ENCODE measurements at places on chromosomes 11 and 22.

- peak; percentile 83 for DNase-seq
Measured at GRCh38 chr11:14578541-14578956, 58.4 kb upstream of the PSMA1 start.

DNA sequence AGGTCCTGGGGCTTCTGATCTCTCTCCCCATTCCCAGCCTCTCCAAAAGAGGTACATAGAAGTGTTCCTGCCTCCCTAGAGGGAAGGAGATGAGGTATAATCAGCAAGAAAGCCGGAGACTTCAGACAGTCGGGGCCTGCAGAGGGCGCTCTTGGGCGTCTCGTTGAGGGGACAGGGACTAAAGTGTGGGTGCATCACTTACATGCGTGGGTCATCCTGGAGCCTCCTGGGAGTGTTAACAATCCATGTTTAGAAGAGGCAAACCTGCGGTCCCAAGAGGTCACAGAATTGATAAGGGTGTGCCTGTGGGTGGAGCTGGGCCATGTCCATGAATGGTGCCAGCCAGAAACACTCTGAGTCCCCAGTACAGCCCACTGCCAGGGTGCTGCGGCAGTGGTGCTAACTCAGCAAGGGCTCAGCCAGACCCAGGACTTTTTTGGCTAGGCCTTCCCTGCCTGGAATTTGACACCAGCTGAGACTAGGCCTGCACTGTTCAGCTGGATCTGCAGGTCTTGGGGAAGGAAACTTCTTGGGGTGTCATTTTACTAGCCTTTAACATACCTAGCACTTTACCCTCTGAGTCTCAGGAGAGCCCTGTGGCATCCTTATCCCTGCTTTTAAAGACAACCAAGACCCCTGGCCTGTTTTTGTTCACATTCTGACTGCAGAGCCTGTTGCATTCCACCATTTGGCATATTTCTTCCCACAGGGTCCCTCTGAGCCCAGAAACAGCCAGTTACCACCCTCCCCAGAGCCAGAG is 5.5 kb downstream of the YDJC start:
- DNase-seq: no peak

- DNase-seq: no peak
Measured at GRCh38 chr11:11620173-11620920, 1.5 kb downstream of the GALNT18 start.

GRCh38 chr11:3205261-3206155 is 13.1 kb downstream of the MRGPRG start:
- no peak for DNase-seq

- no peak for DNase-seq
Measured at GRCh38 chr11:70255477-70256116, 14.9 kb upstream of the PPFIA1 start.

- peak; percentile 33 for DNase-seq
Measured at GRCh38 chr11:74726547-74727182, 4.6 kb downstream of the CHRDL2 start.

DNA sequence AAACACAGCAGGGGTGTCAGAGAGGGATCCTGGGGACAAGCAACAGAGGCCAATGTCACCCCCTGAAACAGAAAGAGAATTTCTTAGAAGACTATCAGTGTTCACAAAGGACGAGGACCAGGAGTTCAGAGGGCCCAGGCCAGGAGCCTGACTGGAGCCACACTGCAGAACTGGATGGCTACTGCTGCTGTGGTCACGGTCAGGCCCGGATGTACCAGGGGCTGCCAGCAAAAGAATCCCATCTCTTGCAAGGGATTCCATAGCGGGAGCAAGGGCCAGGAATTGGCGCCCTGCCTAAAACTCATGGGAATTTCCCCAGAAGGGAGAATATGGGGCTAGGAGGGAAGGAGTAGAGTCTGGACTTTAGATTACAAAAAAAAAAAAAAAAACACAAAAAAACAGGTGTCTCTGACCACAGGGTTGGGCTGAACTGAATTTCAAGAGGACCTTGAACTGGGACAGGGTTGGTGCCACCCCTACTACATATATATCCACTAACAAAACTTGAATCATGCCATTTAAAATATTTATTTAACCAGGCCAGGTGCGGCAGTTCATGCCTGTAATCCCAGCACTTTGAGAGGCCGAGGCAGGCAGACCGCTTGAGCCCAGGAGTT is 15.7 kb upstream of the KCTD14 start:
- DNase-seq: no peak

DNA sequence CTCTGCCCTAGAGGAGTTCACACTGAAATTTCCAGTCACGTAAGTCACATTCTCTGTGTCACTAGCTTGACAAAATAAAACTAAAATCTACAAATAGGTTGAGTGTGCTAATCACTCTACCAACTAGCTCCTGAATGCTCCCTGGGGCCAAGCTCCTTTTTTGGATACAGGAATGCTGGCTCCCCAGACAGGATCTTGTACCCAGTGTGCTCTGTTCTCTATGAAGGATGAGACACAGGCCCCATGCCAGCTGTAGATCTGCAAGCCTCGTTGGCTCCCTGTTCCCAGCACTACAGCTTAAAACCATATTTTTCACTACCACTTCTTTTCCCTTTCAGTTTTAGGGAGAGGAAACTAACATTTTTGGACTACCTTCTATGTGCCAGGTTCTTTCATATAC is 3.7 kb upstream of the IPO7 start:
- no peak for DNase-seq

DNA sequence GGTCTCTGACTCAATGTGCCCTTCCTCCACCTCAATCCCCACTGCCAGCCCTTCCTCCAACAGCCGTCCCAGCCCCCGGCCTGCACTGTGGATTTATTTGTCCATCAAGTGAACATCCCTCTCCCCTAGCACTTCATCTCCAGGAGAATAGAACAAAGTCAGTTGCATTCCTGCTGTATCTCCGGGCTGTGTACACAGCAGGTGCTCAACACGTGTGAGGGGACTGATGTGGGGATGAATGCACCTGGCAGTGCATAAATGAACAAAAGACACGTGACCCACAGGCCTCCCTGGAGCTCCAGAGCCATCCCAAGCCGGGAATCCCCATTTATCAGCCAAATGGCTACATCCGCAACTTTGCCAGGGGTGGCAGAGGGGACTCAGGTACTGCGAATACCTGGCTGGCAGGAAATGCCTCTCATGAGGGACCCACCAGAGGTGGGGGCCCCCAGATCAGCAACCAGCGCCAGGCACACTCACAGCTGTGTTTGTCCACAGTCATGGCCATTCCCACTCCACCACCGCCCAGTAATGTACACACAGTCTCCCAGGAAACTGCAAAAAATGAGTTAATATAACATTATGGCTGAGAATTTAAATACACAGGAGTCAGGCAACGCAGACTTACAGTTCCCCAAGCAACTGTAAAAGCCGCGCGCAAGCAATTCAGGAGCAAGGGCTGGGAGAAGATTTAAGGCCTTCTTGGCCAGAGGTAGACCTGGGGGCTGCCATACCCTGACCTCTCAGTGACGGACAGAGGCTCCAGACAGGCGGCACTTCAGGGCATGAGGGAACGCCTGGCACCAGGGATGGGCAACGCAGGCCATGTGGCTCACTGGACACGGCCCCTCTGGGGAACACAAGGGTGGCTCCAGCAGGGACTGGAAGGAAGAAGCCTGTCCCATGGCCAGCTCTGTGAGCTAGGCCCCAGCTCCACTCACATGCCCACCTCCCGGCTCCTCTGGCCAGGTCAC is 50.3 kb upstream of the TCF20 start:
- no peak for DNase-seq

DNA sequence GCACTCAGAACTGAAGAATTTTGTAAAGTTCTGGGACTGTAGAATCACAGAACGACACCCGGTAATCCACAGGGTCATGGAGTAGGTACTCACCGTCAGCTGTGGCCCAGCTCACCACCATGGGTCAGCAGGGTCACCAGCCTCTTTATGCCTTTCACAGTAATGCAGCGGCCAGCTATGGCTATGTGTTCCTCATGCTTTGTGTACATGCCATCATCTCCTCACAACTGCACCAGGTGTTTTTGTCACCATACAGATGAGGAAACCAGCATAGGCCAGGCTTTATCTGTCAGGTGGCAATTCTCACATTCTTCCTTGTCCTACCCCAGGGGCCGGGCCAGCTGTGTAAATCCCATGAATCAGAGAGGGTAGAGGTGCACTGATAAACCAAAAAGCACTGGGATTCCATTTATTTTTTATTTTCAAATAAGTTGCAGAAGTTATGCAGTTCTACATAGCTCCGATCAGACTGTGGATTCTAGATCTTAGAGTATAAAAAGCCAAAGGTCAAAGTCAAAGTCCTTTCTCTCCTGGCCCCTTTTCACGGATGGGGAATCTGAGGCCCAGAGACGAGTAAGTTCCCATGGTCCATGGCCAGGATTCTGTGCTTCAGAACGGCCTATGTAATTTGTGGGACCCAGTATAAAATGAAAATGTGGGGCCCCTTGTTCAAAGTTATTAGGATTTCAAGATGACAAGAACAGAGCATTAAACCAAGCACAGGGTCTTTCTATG is 17.5 kb downstream of the TSKU start:
- no peak for DNase-seq

DNA sequence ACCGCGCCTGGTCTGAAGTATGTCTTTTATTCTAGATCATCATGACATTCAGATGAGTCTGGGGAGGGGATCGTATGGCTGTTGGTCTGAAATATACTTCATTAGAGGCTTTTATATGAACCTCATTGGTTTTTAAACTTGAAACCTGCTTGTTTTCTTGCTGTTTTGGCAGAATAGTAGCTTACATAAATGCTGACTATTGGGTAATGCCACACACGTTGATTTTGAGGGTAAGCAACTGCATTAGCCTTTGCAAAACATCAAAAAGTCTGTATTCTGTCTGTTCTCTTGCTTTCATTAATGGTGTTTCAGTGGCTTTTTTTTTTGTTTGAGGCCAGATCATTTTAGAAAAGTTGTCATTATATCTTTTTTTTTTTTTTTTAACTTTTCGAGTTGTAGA is 14.2 kb downstream of the PPME1 start:
- DNase-seq: no peak

- DNase-seq: no peak
Measured at GRCh38 chr22:17597217-17597616, 31.3 kb downstream of the ATP6V1E1 start.

GRCh38 chr22:50700387-50701075 is 27.9 kb downstream of the SHANK3 start:
- DNase-seq: no peak

DNA sequence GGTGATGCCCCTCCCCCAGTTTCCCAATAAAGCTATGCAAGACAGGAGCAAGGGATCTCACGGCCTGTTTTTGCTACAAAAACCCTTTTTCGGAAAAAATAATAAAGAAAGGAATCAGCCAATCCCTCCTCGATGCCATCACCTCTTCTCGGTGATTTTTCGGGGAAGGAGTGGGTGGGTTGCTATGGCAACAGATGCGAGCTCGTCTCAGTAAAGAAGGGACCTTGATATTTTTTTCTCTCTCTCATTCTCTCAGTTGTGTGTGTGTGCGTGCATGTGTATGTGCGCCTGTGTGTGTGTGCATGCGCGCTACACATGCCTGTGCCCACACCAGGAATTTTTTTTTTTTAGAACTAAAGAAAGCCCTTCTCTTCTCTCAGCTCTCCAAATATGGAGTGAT is 3.8 kb upstream of the NPAS4 start:
- DNase-seq: no peak

- DNase-seq: no peak
Measured at GRCh38 chr11:130525307-130525706, 76.9 kb downstream of the ADAMTS15 start.

GRCh38 chr11:108870373-108871020 is 205.6 kb downstream of the DDX10 start:
- DNase-seq: no peak

GRCh38 chr22:49904040-49904369 is 14.2 kb downstream of the ALG12 start:
- DNase-seq: no peak

DNA sequence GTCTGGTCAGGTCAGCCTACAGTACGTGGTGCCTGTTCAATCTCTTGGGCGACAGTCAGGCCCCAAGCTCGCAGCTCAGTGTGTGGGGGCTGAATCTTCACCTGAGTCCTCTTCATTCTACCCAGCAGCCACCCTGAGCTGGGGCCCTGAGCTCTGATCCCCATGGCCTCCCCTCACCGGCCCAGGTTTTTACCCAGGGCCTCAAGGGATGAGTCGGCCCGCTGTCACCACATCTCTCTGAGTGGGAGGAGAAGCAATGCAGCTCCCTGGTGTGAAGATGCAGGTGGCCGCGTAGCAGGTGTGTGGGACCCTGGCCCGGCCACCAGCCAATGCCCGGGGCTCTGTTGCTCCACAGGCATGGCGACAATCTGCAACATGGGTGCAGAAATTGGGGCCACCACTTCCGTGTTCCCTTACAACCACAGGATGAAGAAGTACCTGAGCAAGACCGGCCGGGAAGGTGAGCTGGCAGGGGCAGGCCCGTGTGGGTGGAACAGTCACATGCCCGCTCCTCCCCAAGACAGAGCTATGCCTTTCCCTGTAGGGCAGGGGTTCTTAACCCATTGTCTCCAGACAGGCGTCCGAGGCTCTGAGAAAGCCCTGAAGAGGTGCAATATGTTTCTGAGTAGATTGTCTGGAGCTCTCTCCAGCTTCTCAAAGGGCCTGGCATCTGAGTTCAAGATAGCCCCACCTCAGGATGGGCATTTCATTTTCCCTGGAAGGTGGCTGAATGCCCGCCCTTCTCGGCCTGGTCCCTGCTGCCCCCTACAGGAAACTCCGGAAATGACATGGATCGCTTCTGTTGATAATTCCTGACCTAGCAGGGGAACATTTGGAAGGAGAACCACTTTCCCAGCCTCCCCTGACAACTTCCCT is 26.9 kb downstream of the POLR3H start:
- DNase-seq: peak; percentile 27

DNA sequence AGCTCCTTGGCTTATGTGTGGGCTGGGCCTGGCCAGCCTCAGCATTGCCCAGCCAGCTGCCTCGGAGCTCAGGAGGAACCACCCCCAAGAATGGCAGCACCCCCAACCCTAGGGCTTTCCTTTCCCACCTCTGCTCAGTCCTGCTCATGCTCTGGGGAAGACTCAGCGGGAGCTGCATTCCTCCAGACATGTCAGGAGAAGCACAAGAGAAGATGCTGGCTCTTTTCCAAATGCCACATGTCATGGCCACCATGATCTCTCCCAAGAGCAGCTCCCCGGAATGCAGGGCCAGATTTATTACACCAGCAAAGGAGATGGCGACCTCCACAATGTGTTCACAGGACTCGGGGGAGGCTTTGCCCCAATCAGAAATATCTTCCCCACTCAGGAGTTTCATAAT is 143.7 kb downstream of the PKNOX2 start:
- DNase-seq: no peak

Data from CD14-positive monocyte (primary cell).